ENCODE measurements at places on chromosomes 13 and 19.

DNA sequence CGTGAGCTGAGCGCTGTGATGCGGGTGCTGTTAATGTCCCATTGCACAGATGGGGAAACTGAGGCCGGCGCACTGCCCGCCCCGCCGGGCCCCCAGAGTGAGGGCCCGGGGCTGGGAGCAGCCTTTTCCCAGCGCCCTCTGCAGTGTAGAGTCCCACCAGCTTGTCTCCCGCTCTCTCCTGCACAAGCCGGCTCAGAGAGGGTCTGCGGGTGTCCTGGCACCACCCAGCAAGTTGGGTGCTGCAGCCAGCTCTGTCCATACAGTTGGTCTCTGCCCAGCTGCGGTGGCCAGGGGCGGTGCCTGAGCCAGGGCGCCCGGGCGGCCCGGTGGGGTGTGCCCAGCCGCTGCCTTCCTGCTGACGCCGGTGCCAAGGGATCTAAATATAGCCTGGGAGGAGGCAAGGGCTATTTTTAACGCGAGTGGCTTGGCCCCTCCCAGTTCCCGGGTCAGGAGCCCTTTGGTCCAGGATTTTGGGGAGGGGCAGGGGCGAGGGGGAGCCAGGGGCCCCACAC lies 19.3 kb downstream of the GADD45B start:
- peak; percentile 36 for DNase-seq

DNA sequence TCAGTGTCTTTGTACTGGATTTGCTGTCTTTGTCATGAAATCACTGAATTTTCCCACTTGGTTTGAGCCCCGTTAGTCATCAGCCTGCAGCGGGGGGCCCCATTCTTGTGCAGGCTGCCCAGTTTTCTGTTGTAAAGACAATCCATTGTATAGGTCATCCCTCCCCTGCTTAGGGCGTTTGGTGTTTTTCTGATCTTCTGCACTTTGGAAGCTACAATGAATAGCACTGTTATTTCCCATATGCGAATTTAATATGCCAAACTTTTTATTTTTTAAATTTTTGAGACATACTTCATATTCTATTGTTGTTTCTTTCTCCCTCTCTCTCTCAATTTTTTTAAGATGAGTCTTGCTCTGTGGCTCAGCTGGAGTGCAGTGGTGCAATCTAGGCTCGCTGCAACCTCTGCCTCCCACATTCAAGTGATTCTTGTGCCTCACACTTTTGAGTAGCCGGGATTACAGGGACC lies 9.0 kb downstream of the SLC27A1 start:
- peak; percentile 45 for DNase-seq

GRCh38 chr13:33108620-33109019 lies 92.4 kb downstream of the KL start:
- DNase-seq, result no peak

- peak; percentile 87 for DNase-seq
Observed at GRCh38 chr13:50676602-50677001, 166.9 kb downstream of the DLEU7 start.

- no peak for DNase-seq
Observed at GRCh38 chr13:77714119-77714755, 16.8 kb downstream of the SLAIN1 start.

- no peak for DNase-seq
Observed at GRCh38 chr13:48726711-48727110, 73.0 kb downstream of the CYSLTR2 start.

GRCh38 chr13:60976367-60976766 lies 439.3 kb downstream of the PCDH20 start:
- no peak for DNase-seq

DNA sequence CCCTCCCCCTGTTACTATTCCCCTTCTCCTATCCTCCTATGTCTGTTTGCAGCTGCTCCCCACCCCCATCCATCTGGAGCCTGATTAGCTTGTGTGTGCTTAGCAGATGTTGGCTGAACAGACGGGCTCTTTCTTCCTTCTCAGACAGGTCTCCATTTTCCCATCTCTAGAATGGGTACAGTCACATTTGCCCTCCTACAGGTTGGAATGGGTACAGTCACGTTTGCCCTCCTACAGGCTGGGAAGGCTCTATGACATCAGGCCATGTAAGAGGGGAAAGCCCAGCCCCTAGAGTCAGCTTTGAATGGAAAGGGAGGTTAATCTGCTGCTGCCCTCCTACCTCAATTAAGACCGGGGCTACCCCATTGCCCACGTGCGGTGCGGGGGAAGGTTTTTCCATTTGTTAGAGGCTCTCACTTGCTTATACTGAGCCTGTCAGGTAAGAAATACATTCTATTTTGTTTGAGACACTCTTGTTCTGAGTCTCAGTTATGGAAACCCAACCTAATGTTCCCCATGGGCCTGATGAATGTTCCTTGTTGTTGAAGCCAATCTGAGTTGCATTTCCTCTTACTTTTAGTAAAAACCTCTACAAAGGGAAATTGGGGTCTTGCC lies 2.2 kb upstream of the CLEC17A start:
- DNase-seq, result no peak

GRCh38 chr19:28305513-28305912 lies 907.4 kb downstream of the UQCRFS1 start:
- DNase-seq, result peak; percentile 75

DNA sequence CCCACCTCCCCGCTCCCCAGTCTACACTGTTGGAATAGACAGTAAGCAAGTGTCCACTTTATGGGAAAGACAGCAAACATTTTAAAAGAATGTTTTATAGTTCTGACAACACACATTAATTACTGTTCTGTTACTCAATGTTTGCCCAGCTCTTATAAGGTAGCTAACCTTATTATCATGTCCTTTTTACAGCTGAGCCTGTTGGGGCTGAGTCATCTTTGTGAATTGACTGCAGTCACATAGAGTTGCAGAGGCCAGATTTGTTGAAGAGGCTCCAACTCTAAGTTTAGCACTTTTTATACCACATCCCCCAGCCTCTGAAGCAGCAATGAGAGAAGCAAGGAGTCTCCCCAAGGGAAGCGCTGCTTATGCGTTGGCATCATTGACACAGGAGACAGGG lies 76.2 kb downstream of the C13orf42 start:
- DNase-seq, result no peak

GRCh38 chr19:54114340-54115108 lies 933 bp downstream of the TFPT start:
- DNase-seq, result peak; percentile 79

DNA sequence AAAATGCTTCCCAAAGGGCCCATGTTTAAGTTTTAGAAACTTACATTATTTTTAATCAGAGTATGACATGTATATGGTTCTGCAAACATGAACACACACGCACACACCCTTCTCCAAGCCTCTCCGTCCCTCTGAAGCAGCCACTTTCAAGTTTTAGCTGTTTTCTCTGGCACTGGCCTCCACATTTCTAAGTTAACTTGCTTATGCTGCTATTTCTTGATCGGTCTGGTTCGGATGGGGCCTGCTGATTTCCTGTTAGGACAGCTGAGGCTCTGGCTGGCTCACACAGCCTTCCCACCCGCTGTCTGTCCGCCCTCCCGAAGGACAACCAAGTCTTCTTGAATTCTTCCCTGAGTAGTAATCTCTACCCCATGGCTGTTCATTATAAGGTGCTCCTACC lies 4.4 kb downstream of the SPC24 start:
- DNase-seq, result no peak

GRCh38 chr19:10339380-10339960 lies at the start of gene ICAM3:
ICAM3 (minus strand) TSS chr19:10339624; CDS start chr19:10339614, 10 bp downstream.
- peak; percentile 71 for DNase-seq

GRCh38 chr13:50732712-50733111 lies 110.8 kb downstream of the DLEU7 start:
- no peak for DNase-seq

DNA sequence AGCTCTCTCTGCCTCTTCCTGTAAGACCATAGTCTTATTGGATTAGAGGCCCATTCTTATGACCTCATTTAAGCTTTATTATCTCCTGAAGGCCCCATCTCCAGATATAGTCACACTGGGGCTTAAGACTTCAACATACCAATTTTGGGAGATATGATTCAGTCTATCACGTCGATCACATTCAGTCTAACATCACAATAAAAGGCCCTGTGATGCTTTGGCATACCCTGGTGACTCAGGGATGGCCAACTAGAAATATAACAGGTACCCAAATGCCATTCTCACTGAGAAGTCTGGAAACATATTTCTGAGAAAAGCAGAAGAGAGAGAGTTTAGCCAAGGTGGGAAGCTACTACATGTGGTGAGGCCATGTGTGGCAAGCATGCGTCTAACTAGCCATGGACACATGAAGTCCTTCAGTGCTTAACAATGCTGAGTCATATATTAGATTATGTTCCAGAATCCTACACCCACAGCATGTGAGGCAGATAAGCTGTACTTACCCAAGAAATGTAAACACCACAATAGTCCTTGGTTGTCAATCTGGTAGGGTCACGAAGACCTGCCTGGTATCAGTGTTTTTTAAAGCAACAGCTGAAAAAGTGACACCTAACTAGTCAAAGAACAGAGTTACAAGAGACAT lies 485.1 kb downstream of the FOXO1 start:
- no peak for DNase-seq

DNA sequence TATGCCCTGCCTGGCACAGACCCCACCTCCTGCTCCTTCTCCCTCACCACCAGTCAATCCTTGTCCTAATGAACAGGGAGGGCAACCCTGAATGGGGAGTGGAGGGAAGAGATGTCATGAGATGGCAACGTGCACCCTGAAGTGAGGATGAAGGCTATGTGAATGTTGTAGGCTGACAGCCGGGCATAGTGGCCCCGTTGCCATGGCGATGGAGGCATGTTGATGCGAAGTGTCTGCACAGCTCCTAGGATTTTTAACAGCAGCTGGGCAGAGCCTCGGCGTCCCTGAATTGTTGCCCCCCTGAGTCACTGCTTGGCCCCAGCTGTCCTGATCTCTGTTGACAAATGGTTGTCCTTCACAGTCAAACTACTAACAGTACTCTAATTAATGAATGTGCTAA lies 4.8 kb upstream of the ALOX5AP start:
- no peak for DNase-seq

DNA sequence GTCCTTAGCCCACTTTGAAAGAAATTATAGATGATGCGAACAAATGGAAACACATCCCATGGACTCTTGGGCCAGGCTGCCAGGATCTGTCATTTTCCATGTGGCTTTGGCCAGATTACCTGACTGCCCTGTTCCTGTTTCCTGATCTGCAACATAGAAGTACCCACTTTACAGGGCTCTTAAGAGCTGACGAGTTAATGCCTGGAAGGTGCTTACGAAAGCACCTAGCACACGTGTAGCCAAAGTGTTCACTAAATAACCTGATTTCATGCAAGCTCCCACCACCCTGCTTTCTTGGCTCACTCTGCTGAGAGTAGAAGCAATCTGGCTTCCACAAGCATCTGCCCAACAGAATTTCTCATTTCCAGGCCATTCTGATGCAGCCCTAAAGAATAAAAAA lies 575.2 kb downstream of the MYO16 start:
- DNase-seq, result no peak

GRCh38 chr13:57918086-57918485 lies 286.5 kb downstream of the PCDH17 start:
- no peak for DNase-seq

DNA sequence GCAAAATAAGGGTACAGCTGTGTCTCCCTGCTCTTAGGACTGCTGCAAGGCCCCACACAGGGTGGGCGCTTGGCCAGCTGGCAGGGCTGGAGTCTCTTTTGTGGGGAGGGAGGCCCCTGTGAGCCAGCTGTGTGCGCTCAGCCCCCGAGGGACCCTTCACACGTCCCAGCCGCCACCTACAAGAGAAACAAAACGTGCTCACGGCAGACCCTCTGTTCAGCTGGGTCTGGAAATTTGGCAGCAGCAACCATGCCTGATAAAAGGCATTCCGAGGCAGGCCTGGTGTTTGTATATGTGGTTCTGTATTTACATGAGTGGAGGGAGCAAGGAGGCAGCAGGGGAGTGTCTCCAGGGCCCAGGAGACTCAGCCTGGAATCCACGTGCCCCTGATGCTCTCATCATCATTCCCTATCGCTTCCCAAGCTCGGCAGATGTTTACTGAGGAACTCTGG lies 49.7 kb downstream of the CRTC1 start:
- no peak for DNase-seq

- DNase-seq, result no peak
Observed at GRCh38 chr13:81995316-81995715, 1654.4 kb upstream of the SPRY2 start.

DNA sequence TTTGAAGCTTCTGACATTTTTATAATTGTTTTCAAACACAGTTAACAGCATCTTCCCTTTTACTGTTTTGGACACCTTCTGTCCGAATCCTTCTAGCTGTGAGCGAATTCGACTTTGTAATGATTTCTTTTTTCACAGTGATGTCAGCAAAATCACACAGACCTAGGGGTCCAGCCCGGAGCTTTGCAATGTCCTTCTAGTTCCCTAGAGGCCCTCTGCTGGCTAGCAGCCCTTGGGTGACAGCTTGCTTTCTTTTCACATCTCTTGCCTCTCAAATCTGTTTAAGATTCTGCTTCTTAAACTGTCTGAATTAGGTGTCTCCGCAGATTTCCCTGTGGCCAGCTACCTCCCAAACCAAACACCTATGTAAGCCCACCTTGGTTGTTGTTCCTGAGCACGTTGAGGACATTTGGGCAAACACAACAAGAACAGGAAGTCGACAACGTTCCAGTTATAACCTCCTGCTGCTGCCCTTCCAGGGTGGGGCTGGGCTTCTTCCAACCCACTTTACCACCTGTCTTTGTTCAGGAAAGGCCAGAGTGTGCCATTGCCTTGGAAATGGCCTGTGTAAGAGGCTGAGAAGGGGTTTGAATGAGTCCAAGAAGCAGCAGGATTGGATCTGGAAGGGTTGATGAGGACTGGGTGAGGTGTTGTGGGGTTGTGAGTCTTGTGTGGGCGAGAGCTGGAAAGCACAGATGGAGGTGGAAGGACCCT lies 123.1 kb downstream of the ATP8A2 start:
- no peak for DNase-seq
